ENCODE measurements at places on chromosomes 7 and 10. TPM values are rescaled to one million over a fixed set of nuclear protein-coding genes. Genes with fewer than 3 reads are reported as not detected.

DNA sequence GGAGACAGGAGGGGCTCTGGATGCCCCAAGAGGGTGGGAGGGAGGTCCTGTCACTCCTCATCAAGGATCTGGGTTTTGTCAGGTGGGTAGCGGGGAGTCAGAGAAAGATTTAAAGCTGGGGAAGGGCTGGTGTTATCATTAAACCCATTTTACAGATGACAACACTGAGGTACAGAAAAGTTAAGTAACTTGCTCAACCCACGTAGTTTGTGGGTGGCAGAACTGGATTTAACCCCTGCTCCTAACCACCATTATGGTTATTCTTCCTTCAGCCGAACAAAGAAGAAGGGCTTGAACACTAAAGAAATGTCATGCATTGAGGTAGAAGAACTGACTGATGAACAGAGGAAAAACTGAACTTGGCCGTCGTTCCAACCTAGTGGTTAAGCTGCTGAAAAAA, 24.9 kb upstream of the PRKAG2 start:
- no peak for DNase-seq

CCL24 gene
- not detected for total RNA-seq

GRCh38 chr10:129959544-129960480, 4.3 kb downstream of the EBF3 start:
- no peak for DNase-seq

DNA sequence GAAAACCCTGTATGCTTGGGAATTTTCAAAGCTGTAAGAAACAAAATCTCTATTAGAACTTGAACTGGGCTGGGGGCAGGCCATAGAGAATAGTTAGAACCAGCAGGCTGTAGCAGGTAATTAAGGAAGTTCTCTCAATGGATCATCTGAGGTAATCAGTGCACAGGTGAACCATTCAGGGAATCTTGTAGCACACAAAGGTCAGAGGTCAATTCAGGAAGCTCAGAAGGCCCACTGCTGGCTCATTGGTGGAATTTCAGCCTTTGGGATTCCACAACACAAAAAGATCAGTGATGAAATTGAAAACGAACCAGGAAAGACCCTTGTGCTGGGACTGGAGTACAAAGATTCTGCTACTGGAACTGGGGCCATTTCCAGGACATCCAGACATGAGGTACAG, 82.0 kb downstream of the TMEM168 start:
- no peak for DNase-seq

DNA sequence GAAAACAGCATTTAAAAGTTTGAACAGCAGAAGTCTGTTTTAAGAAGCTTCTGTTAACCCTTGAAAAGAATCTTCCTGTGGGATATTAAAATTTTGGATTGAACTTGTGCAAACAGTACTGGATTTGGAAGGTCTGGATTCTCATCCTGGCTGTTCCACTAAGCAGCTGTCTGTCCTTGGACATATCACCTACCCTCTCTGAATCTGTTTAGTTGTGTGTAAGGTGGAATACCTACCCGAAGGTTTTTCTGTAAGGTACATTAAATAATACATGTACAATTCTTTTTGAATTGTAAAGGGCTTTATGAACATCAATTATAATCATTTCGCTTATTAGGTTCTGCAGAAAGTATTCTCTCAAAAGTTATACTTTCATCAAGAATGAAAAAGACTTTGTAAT, 2.2 kb downstream of the PDCD4 start:
- no peak for DNase-seq

GRCh38 chr10:78914502-78915189, 154.1 kb upstream of the ZMIZ1 start:
- DNase-seq, result no peak

UCMA gene
- total RNA-seq, result not detected

PNLIPRP2 gene
- total RNA-seq, result not detected

ERVW-1 gene
- total RNA-seq, result not detected

DNA sequence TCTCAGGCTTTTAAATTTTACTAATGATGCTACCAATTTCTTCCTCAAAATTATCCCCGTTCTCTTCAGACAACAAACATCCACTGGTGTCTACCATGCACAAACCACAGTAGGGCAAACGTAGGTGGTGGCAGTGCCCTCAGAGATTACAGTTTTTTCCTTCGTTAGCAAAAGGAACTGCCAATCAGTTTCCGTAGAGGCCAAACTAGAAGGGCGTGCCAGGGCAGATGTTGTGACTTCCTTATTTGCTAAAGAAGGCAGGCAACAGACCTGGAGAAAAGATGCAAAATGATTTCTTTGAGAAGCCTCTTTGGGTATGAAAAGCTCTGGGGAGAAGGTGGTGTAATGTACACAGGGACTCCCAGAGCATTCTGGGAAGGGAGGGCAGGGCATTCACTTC, 7.6 kb upstream of the FAM180A start:
- no peak for DNase-seq

- DNase-seq, result no peak
These were observed 192.8 kb upstream of the AHR start for GRCh38 chr7:17105701-17106100.

- DNase-seq, result peak; percentile 28
These were observed 25.4 kb upstream of the ELN start for GRCh38 chr7:74002474-74003017.

DNA sequence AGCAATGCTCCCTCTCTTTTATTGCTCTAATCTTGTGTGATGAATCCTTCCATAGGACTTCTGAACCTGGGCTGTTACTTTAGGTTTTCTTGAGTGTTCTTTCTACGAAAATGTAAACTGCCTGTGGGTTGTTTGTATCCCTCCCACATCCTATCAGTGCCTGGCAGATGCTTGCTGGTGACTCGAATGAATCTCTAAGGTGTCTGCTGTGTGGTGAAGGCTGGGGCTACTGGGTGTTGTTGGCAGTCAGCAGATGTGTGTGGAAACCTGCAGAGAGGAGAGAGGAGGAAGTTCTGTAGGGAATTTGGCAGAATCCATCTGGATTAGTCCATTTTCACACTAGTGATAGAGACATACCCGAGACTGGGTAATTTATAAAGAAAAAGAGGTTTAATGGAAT, 639.4 kb downstream of the CALN1 start:
- no peak for DNase-seq

DNA sequence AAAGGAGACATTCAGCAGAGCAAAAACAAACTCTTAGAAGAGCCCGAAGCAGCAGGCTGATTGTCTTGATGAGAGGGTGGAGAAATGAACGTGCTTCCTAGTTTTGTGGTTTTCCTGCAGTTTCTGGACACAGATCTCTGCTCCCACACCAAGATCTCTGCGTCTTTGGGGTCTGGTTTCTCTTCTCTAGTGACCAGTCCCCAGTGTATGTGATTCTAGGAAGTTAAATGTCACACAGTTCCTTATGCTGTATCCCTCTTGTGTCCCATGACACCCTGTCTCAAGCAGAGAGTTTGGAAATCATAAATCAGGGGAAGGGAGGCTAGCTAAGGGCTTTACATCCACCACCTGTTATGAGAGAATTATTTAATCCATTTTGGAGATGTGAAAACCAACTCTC, 55.4 kb upstream of the KLF14 start:
- no peak for DNase-seq

SEMA3C gene
- not detected for total RNA-seq

GRCh38 chr10:66218981-66219587, 706.8 kb upstream of the LRRTM3 start:
- peak; percentile 52 for DNase-seq

Data from activated CD4-positive, alpha-beta T cell treated with anti-CD3 and anti-CD28 coated beads for 36 hours (primary cell).